Fibroblast of the aortic adventitia (primary cell): ENCODE measurements at places on chromosomes 12 and 14.
A peak's percentile ranks its signal among the peaks of the same experiment; 100 is the strongest.

GRCh38 chr12:115074617-115075016, 390.6 kb upstream of the TBX3 start:
- no peak for DNase-seq

DNA sequence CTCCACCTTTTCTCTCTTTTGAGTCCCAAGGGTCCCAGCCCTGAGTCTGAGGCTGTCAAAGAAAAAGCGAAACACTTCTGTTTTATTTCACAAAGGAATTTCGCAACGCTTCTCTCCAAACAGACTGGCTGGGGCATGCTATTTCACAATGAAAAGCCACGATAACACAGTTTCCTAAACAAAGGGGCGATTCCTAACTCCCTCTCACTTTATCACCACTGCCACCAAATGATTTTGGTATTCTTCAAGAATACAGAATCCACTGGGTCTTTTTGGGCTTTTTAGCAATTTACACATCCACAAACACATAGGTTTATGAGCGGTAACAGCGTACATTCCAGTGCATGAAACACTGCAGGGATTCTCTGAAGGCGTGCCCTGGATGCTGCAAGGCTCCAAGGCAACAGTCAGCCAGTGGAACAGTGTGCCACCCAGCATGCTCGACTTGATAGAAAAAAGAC, 161.2 kb downstream of the DAD1 start:
- peak; percentile 91 for DNase-seq

- DNase-seq, result no peak
Measured at GRCh38 chr14:59788176-59788575, 82.4 kb downstream of the RTN1 start.

GRCh38 chr12:93379981-93380361, 2.2 kb downstream of the NUDT4 start:
- peak; percentile 27 for DNase-seq

GRCh38 chr12:108478611-108479206, 36.4 kb upstream of the FICD start:
- DNase-seq, result no peak

DNA sequence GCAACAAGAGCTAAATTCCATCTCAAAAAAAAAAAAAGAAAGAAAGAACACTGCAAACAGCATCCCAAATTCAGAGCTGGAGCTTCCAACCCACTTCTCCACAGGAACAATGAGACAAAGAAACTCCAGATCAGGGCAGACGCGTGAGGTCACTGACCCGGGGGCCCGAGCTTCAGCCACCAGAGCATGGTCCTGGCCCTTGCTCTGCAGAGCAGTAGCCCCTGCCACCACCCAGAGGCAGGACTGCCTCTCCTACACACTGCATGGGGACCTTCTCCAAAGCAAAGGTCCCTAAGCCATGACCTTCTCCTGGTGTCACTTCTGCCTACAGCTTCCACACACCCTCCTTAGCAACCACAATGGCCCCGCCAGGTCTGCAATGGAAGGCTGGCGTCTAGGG, 53.1 kb downstream of the CCNK start:
- no peak for DNase-seq

- no peak for DNase-seq
Measured at GRCh38 chr12:132548430-132549058, 58.6 kb downstream of the FBRSL1 start.

DNA sequence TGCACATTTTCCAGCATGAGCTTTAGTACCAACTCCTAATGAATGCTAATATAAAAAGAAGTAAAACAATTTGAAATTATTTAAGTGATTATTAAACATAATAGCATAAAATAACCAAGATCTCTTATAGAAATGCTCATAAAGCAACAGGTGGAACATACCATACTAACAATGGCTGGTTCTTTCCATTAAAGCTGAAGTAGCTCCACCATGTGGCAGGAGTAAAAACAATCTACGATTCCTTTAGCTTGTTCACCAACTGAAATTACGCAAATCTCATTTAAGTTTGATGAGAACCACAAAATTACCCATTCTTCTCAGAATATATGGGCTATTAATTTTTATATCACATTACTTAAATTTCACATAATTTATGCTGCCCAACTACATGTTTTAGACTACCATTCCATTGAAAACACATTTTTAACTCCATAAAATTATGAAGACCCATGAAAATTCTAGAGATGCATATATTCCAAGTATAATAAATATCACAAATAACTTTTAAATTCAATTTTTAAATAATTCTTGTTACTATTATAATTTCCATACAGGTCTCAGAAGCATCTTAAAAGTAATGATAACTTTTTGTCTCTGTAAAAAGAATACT, 213.6 kb downstream of the DAD1 start:
- peak; percentile 73 for DNase-seq

DNA sequence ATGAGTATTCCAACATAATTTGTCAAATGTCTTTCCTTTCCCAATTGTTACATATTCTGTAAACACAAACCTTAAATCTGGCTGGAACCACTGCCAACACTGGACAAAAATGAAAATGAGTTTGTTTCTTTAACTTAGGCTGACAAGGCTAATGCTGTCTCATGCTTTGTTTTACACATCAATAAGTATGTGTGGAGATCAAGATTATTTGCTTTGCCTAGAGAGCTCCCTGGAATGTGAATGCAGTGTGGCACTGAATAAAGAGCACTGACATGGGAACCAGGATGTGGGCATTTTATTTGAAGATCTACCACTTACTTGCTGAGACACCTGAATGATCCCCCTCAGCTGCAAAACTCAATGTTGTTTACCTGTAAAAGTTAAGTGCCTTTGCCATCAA, 61.7 kb downstream of the RALGAPA1 start:
- peak; percentile 67 for DNase-seq

- peak; percentile 29 for DNase-seq
Measured at GRCh38 chr14:91269076-91269991, 24.8 kb upstream of the GPR68 start.

DNA sequence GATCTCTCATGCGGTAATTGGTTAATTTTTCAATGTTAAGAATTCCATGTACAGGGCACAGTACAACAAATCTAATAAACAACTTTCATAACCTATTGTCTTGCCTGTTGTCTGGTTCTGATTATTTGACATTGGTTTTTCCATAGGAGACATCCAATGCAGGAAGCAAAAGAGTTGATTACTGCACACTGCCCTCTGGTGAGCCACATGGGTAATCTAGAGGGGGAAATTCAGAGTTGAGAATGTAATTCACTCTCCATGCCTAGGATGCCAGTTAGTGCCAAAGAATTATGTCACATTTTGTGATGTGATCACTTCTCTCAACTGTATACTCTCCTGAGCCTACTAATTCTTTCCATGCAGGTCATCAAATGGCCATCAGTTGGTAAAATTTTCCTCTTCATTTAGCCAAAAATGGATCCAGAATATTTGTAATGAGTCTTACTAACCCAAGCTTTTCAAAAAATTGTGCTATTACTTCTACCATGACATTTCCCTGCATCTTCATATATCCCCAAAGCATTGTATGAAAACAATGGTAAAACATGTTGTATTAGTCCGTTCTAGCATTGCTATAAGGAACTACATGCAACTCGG, 17.7 kb upstream of the CCDC91 start:
- DNase-seq, result peak; percentile 81

DNA sequence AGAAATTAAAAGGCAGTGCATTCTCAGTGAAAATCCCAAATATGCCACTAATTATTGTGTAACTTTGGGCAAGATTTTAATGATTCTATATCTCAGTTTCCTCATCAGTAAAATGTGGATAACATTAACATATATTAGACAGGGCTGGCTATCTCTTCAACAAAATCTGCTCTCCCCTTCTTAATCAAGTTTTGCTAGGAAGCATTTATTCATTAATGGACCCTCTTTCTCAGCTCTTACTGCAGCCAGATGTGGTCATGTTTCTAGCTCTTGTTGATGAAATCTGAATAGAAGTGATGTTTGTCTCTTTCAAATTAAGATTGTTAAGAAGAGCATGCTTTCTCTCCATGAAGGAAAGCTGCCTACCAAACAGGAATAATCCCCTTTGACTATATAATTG, 84.4 kb upstream of the PPFIA2 start:
- no peak for DNase-seq
